ENCODE measurements at places on chromosomes 11 and 22. TPM values are rescaled to one million over a fixed set of nuclear protein-coding genes. Genes with fewer than 3 reads are reported as not detected.

LRRC56 gene
- total RNA-seq = 1.8 TPM

BBOX1 gene
- not detected for total RNA-seq

IGLL1 gene
- not detected for total RNA-seq

CBX6 gene
- 80.0 TPM for total RNA-seq

OR8D1 gene
- not detected for total RNA-seq

KBTBD4 gene
- total RNA-seq = 13.3 TPM

CCDC81 gene
- total RNA-seq = 0.58 TPM

VEGFB gene
- total RNA-seq = 107 TPM

GALNT18 gene
- total RNA-seq = 39.3 TPM

BTBD18 gene
- total RNA-seq = not detected

AGBL2 gene
- total RNA-seq = 2.1 TPM

Data from left lung (tissue), 14 donors.